ENCODE measurements at places on chromosomes 6 and 20.

- no peak for DNase-seq
These were observed 80.7 kb upstream of the MRAP2 start for GRCh38 chr6:83952830-83953229.

DNA sequence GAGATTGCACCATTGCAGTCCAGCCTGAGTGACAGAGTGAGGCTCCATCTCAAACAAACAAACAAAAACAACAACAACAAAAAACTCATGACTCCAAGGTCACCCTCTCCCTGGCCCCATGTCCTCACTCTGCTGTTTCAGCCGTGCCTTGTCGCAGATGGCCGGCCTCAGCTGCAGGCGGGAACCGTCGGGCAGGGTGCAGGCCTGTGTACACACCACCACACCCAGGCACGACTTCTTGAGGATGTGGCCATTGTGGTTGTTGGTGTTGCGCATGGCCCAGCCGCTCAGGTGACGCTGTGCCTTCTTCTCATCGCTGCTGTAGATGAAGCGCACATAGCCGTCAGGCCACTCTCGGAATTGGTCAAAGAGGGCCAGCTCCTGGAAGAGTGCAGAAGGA lies 4.8 kb downstream of the GCM2 start:
- DNase-seq = no peak

GRCh38 chr6:170046791-170047626 lies 243.9 kb downstream of the DLL1 start:
- no peak for DNase-seq

- no peak for DNase-seq
These were observed 41.8 kb downstream of the SRC start for GRCh38 chr20:37387519-37388269.

DNA sequence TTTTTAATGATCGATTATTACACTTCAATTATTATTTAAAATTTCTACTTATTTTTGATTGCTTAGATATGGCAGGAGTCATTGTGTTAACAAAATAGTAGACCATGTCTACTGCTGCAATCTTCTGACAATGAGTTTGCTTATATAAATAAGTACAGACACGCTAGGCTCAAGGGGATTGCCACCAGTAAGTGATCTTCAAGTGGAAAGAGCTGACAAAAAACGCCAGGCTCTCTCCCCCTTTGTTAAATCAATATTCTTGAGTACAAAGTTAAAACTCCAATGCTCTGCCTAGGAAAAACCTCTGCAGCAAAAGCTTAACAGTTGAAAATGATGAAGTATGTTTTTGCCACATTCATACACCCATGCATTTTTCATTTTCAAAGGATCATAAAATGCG lies 738.1 kb downstream of the HDGFL1 start:
- DNase-seq = no peak

GRCh38 chr6:89941763-89942497 lies 47.7 kb downstream of the GJA10 start:
- no peak for DNase-seq

DNA sequence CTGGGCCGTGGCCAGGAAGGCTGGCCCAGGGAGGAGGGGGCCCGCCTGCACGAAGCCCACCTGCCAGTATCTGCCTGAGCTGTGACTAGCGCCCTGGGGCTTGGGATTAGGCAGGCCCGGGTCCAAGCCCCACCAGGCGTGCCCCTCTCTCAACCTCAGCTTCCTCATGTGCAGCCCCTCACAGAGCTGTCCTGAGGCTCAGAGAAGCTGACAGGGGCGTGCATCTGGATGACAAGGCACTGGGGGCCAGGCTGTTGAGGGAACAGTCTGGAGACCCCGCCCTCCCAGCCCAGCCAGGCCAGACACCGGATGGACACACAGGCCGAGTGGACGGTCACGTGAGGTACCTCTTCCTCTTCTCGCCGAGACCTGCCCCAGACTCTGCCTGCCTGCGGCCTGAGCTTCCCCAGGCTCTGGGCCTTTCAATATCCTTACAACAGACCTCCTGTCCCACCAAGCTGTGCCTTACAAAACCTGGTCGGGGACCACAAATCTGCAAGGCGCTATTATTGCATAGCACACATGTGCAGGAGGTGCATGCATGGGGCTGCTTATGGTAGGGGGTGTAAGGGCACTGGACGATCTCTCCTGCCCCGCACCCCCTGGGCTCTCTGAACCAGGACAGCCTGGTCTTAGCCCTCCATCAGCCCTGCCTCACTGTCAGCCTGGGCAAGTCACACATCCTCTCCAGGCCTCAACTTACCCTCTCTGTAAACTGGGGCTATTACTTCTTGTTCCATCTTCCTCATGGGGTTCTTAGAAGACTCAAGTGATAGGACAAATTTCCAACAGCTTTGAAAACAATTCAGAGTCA lies 20.0 kb downstream of the NOL4L start:
- DNase-seq = no peak

DNA sequence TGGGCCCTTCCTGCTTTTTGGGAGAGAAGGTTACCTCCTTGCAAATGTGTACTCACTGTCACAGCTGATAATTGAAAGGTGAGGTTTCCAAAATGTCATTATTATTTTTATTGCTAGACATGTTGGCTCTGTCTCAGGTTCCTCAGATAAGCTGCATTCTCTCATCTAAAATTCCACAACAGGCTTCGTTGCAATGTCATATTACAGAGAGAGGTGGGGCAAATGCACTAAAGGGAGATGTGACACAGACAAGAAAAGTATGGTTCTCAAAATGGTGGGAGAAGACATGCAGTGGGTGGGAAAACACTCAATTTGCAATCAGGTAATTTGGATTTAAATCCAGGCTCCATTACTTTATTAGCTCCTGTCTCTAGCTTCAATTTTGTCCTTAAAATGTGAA lies 256.4 kb upstream of the POU3F2 start:
- DNase-seq = no peak

DNA sequence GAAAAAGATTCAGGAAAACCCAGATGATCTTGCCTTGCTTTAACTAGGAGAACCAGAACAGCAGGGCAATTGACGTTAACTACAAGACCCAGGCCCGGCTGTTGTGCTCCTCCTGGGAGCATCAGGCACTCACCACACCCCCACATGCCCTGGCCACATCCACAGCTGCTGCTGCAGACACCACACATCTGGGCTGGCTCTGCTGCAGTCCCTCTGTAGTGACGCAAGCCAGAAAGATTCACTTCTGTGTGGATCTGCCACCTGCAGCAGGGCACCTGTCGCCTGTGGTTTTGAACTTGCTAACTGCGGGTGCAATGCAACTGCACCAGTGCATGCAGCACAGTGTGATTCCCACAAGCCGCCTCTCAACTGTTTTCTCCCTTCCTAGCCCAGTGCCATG lies 228.8 kb downstream of the SYNDIG1 start:
- no peak for DNase-seq

- no peak for DNase-seq
These were observed 10.4 kb downstream of the IGF2R start for GRCh38 chr6:159979136-159979874.

Measured in large intestine (tissue), 12 donors.